ENCODE measurements at places on chromosomes 3 and 15.

GRCh38 chr3:84946240-84946639, 12.5 kb upstream of the CADM2 start:
- DNase-seq: no peak

GRCh38 chr3:100737334-100737733, 28.0 kb downstream of the TFG start:
- DNase-seq: no peak

- DNase-seq: no peak
Observed at GRCh38 chr3:36944641-36945270, at the start of gene TRANK1. Gene TRANK1 (minus strand): TSS chr3:36945054. CDS start chr3:36944809, 245 bp downstream.

DNA sequence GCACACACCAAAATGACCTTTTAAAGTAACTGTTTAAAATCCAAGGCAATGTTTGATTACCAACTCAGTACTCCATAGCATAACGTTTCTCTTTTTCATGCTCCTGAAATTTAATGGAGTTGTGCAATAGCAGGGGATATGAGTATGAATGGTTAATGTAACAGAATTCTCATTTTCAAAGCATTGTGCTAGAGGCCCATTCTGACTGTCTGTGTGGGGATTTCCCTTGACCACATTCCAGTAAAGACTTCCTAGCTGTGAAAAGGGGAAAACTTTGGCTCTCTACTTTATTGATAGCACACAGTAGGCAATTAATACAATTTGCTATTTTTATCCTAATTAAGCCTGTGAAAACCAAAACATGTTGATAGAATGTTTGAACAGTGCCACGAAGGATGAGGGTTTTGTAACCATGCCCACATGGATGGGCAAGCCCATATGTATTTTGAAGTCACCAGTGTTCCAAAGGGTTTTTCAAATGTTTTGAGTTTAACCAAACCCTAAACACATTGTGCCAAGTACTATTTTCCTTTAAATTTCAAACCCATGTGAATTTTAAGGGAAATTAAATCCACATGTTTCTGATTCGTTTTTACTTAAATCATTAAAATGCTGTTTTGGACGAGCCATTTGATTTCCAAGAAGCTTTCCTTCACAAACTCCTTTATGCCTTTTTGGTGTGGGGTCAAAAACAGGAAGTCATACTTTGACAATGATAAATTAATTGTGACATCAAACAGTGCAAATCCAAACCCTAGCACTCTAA, 261.2 kb downstream of the SHOX2 start:
- no peak for DNase-seq

GRCh38 chr15:70432924-70433495, 330.3 kb downstream of the UACA start:
- DNase-seq: no peak

DNA sequence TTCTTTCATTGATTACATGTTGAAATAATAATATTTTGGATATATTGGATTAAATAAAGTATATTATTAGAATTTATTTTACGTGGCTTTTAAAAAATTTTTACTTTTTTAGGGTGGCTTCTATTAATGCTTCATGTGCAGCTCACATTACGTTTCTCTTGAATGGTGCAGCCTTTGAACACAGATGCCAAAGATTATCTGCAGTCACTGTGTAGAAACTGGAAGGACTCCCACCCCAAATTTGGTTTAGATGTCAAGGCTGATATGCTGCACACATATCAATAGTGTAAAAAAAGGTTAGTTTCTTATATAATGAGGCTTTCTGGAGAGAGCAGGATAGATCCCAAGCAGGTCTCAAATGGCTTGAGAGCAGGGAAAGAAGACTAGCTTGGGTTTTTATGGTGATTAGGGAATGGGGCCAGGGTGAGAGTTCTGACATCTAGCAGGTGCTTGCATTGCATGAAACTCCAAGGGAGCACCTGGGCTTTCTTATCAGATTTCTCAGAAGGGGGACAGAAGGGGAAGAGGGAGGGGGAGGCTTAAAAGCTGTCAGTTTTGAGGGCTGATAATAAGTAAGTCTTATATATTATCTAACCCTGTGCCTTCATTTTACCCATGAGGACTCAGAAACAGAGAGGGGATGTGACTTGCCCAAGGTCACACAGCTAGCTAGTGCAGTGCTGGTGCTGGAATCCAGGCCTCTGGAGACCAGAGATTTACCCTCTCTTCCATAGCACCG, 89.6 kb downstream of the CHST2 start:
- DNase-seq: no peak

GRCh38 chr15:66868918-66869317, 166.9 kb downstream of the SMAD6 start:
- DNase-seq: no peak
